Stimulated activated naive CD4-positive, alpha-beta T cell treated with Interleukin-2 at 50 U/mL for 16 hours (primary cell): ENCODE measurements at places on chromosomes 1 and 21.

GRCh38 chr1:115531631-115532264 is 110.0 kb upstream of the VANGL1 start:
- no peak for DNase-seq

- DNase-seq, result no peak
These were observed 34.9 kb downstream of the CENPF start for GRCh38 chr1:214637722-214638458.

DNA sequence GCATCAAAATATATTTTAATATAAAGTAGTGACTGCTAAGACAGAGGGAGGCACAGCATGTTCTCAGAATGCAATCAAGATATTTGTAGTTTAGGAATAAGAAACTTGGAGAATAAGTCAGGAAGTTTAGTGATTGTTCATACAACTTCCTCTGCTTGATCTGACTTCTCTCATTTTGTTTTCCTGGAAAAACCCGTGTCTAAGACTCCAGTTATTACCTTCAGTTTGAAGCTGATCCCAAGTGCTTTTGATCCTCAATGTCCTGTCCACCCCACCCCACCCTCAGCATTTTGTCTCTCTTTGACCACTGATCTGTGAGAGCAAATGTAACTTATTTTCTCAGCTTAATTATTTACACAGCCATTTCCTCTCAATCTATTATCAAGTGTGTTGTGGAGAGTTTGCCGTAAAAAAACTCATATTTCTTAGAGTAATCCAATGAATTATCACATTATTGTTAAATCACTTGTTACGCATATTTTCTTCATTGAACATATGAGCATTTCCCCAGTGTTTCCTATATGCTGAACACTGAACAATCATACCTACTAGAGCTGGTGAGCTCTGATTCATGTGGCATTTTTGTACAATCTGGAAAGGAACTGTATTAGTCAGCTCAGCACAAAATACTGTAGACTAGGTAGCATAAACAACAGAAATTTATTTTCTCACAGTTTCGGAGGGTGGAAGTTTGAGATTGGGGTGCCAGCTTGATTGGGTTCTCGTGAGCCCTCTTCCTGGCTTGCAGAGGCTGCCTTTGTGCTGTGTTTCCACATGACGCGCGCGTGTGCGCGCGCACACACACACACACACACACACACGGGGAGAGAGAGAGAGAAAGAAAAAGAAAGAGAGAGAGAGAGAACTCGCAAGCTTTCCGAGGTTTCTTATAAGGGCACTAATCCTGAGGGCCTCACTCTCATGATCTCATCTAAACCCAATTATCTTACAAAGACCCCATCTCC is 65.5 kb upstream of the DPYD start:
- DNase-seq, result no peak

GRCh38 chr1:223664106-223664505 is 1.4 kb downstream of the CAPN8 start:
- DNase-seq, result no peak

GRCh38 chr1:41819069-41819468 is 99.7 kb downstream of the HIVEP3 start:
- no peak for DNase-seq

- no peak for DNase-seq
These were observed 204.3 kb upstream of the RAB4A start for GRCh38 chr1:229066591-229066990.

- DNase-seq, result no peak
These were observed 297.4 kb downstream of the TM2D1 start for GRCh38 chr1:61427510-61427909.

- no peak for DNase-seq
These were observed 285.2 kb upstream of the SGIP1 start for GRCh38 chr1:66248746-66249145.

GRCh38 chr1:61432616-61433388 is 292.1 kb downstream of the TM2D1 start:
- DNase-seq, result no peak

- no peak for DNase-seq
These were observed 95.9 kb downstream of the PLD5 start for GRCh38 chr1:242428399-242429190.

DNA sequence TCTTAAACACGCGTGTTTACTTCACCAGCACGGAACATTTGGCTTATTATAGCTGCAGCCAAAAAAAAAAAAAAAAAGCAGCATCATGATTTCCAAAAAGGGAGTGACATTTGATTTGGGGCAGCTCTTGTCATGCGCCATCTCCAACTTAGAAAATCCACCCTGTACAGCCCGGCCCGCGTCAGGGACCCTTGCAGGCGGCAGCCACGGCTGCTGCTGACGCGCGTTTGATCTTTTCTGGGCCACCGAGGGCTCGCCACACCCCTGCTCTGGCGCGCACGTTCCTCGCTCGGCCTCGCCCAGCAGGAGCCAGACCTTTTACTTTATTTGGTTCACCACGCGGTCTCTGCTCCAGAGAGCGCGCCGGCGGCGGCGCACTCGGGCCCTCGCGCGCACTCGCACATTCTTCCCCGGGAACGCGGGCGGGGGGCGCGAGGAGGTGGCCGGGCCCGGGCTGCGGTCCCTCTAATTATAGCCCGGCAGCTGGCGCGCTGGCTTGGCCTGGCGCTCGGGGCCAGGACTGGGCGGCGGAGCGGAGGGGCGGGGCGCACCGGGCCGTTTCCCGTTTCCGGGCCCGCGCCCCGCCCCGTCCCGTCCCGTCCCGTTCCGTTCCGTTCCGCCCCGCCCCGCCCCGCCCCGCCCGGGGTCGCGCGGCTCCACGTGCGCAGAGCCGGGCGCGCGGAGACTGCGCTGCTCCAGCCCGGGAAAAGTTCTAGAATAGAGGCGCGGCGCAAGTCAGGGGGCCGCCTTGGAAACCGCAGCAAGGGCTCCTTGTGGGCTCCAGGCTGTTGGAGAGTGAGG is 10.2 kb downstream of the IRF2BP2 start:
- DNase-seq, result peak; percentile 70

DNA sequence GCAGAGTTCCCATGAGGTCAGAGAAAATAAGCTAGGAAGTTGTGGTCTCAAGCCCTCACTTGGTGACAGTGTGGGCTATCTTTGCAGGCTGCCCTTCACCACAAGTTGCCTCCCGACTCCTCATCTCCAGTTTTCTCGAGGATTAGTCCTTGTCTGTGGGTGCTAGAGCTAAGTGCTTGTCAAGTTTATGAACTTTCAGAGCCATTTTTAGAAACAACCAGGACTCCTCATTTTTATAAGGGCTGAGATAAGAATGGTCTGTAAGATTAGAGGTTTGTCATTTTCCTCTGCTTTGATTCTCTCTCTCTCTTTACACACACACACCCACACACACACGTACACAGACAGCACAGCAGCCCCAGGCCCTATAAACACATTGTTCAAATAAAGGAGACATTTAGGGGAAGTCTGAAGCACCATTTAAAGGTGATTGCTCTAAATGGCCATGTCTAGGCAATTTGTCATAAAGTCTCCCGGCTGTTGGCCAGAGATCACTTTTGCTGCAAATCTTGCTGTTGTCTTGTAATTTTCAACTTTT is 127.2 kb downstream of the LACTBL1 start:
- DNase-seq, result no peak

- DNase-seq, result no peak
These were observed 17.1 kb upstream of the DUSP23 start for GRCh38 chr1:159763686-159764085.
